HL-60 (cell line): ENCODE measurements at places on chromosomes 7 and 10.

GRCh38 chr7:25495342-25496250, 267.3 kb upstream of the NPVF start:
- DNase-seq: no peak

GRCh38 chr10:116274064-116274904, 1.3 kb upstream of the GFRA1 start:
- no peak for DNase-seq

DNA sequence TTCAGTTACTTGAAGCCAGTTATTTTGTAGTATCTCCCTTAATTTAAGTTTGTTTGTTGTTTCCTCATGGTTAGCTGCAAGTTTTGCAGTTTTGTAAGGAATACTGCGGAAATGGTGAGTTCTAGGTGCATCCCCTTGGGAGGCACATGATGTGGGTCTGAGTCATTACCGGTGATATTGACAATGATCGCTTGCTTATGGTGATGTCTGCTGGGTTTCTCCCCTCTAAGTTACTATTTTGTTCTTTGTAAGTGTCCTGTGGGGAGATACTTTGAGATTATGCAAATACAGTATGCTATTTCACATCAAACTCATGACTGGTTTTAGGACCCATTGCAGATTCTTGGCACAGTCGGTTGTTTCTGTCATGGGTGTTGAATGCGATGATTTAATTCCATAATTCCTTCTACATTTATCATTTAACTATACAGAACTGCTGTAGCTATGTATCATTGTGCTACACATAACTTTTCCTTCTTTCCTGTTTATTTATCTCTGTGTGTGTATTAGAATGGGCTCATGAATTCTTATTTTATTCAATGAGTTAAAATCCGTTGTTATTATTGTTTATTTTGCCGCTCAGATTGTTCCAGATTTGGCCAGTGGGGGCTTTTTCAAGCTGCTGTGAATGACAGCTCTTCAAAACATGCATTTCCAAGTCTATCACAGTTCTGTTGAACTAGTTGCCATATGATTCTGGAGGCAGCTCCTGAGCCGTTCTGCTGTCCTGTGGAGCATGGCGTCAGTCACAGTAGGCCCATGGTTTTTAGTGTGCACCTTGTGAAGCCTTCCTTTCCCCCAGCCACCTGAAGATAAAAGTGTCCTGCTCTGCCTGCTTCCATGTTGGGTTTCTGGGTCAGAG, 18.4 kb downstream of the TSPAN14 start:
- no peak for DNase-seq

DNA sequence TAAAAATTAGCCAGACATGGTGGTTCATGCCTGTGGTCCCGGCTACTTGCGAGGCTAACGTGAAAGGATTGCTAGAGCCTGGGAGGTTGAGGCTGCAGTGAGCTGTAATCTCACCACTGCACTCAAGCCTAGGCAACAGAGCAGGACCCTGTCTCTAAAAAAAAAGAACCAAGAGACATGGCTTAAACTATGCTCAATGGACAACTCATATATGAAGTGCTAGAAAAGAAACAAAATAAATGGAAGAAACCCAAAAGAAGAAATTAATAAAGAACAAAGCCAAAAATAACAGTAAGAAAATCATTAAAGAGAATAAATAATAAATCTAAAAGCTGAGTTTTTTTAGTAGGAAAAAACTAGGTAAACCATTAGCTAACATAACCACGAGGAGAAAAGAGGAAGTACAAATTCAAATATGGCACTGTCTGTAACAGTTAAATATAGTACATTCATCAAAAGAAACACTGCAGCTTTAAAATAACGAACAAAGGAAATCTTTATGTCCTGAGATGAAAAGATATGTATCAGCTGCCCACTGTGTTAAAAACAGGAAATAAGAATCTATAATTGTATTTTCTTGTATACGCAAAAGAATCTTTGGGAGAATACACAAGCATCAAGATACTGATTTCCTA, 48.7 kb downstream of the UPF2 start:
- no peak for DNase-seq

GRCh38 chr7:105571891-105572290, 9.4 kb downstream of the EFCAB10 start:
- DNase-seq: no peak

DNA sequence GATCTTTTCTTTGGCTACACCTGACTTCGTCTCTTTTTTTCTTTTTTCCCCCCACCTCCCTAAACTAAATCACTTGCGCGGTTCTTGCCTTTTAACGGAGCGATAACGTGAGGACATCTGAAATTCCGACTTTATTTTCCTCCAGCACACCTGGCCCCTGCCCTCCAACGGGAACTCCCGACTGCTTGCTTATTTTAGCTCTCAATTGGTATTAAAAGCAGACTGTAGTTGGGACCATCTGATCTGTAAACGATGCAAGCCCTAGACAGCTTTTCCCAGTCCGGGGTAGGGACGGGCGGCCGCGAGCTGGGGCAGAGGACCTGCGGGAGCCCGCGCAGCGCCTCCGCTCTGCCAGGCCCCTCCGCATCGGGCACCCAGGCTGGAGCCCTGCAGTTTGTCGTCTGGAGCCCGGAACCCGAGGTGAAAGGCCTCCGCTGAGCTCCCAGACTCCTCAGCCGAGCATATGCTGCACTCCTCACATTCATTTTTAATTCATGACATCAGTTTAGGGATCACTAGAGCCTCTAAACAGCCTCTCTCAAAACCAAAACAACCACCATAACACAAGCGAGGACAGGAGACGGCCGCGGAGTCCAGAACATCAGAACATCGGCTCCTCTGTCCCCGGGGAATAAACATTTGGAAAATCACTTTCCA, 10.0 kb upstream of the EMX2 start:
- no peak for DNase-seq

GRCh38 chr7:42070068-42070467, 166.9 kb downstream of the GLI3 start:
- no peak for DNase-seq

DNA sequence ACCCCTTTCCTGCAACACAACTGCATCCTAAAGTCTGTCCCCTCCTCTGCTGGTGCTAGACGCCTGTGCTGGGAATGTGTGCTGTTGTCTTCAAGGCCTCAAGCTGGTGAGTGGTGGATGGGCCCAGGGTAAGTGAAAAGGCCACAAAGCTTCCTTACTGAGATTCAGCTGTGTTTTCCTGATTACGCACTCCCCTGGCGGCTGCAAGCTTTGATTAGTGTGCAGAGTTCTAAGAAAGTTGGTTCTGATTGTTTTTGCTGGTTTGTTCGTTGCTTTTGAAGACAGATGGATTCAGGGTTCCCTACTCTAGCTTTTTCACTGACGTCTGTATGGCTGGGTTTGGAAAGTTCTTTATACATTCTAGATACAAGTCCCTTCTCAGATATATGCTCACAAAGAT, 11.9 kb upstream of the FOXL3 start:
- DNase-seq: no peak

GRCh38 chr10:33921970-33922605, 587.6 kb upstream of the NRP1 start:
- DNase-seq: no peak

DNA sequence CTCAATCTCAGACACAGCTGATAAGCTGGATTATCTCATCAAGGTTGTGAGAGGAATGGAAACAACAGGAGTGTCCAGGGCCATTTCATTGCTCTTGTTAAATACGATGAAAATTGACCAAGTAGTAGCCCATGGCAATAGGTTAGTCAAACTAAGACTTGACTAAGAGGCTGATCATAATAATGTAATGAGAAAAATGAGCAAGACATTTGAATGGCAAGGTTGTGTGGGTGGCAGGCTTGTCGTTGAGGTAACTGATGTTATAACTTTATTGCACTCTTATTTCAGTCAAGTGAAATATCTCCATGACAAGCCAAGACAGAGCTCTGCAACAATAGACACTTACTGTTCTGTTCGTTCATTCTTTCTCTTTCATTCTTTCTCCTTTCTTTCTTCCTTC, 532.0 kb downstream of the GATA3 start:
- no peak for DNase-seq

DNA sequence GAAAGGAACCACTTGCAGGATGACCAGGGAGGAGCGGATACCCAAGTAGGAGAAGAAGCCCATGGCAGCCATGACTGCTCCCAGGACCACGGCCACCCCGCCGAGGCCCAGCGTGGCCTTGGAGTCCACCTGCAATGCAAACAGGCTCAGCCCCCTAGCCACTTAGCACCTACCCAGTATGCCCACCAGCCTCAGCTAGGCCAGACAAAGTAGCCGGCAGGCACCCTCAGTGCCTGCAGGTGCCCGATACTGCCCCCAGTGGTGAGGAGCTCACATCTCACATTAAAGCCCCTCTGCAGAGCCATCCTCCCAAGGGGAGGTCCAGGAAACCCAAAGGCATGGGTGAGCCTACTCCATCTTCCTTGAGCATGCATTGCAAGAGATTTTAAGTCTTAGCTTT, 6.6 kb downstream of the NPC1L1 start:
- peak; percentile 47 for DNase-seq

GRCh38 chr7:9846902-9847301, 1126.8 kb upstream of the PHF14 start:
- no peak for DNase-seq

DNA sequence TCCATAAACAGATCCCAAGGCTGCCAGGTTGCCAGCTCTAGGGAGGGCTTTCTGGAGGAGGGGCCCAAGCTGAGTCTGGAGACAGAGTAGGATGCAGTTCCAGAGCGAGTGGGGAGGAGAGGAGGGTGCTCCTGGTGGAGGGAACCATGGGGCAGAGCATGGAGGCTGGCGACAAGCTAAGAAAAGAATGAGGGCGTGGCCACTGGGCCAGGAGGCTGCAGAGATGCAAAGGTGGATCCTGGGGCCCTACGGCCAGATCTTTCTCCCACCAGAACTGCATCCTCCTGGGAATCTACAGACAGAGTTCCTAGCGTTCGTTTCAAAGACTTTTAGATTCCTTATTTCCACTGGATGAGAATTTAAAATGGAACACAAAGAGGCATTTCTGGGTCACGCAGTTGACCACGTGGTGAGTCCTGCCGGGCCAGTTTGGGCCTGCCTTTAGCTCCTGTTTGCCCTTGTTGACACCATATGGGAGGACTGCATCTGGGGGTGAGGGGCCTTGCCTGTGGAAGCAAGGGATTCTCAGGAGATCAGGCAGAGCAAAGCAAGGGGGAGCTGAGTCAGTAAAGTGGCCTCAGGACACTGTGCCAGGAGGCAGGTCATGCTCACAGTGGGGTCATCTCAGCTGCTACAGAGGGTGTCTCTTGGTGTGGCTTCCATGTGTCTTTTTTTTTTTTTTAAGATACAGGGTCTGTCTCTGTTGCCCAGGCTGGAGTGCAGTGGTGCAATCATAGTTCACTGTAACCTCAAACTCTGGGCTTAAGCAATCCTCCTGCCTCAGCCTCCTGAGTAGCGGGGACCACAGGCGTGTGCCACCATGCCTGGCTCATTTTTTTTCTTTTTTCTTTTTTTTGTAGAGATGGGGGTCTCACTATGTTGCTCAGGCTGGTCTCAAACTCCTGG, 137.8 kb downstream of the SH3PXD2A start:
- DNase-seq: no peak

GRCh38 chr10:60863796-60864195, 80.2 kb downstream of the RHOBTB1 start:
- DNase-seq: no peak

GRCh38 chr7:155293721-155294510, 3.8 kb upstream of the INSIG1 start:
- no peak for DNase-seq

- peak; percentile 7 for DNase-seq
Measured at GRCh38 chr7:102122026-102122425, 164.6 kb upstream of the SH2B2 start.

DNA sequence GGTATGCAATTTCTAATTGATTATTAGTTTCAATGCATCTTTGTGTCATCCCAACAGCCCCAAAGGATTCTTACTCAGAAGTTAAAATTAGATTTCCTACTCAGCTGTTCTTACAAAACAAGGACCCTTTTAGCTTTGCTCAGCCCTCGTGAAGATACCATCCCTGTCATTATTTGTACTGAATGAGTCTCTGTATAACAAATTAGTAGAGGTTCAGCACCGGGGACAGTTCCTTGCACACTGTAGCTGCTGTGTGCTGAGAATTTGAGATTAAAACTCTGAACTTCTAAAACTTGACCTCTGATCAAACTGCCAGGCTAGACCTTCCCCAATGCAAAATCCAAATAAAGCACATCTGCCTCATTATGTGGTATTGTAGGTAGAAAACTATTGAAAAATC, 299.1 kb downstream of the LHFPL3 start:
- no peak for DNase-seq

GRCh38 chr10:121543545-121543944, 54.7 kb downstream of the FGFR2 start:
- no peak for DNase-seq

DNA sequence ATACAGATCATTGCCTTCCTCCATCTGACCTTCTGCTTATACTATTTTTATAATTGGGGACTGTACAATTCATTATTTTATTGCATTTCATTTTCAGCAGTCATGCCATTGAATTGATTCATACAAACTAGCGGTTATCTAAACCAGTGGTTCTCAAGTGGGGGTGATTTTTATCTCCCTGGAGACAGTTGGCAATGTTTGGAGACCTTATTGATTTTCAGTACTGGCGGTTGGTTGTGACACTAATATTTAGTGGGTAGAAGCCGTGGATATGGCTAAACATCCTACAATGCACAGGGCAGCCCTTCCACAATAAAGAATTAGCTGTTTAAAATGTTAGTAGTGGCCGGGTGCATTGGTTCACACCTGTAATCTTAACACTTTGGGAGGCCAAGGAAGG, 765.9 kb downstream of the LRMDA start:
- no peak for DNase-seq

GRCh38 chr7:155326385-155326784, 28.7 kb downstream of the INSIG1 start:
- DNase-seq: no peak

GRCh38 chr7:121198502-121198901, 130.3 kb upstream of the WNT16 start:
- DNase-seq: no peak

GRCh38 chr10:5514226-5514850, 10.4 kb upstream of the CALML3 start:
- DNase-seq: no peak

- DNase-seq: peak; percentile 6
Measured at GRCh38 chr10:56370217-56371113, 9.4 kb upstream of the ZWINT start.

DNA sequence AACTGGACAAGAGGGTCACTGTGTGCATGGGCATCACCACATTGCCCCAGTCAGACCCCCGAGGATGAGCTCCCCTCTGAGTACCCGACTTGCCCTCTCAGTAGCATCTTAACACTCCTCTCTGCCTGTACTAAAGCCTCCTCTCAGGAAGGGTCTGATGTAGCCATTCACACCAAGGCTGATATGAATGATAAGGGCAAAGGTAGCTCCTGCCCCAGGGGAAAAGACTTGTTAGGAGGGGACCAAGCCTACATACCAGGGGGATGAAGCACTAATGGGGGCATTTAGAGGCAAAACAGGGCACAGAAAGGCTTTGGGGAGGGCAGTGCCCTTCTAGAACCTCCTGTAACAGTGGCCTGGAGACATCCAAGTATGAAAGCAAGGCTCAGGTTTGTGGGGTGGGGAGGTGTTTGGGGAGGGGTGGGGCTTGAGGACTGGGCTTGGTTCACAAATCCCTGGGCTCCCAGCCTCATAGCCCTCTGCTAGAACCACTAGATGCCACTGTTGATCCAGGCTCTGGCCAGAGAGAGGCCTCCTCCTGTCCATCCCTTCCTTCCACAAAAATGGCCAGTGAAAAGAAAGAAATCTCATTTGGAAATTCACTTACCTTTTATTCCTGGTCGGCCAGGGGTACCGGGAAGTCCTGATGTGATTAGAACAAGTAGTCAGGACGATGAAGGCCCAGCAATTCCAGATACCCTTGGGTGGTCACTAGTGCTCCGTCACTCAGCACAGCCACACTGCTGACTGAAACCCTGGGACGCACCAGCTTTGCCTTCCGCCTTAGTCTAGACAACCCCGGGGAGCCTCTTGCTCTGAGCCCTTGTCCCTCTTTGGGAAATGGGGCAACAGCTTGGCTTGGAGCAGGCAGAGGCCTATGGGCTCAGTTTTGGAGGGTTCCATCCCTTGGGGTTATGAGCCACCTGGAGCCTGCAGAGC, 40.3 kb downstream of the COL17A1 start:
- DNase-seq: no peak
